Stimulated activated CD4-positive, alpha-beta T cell treated with anti-CD3 and anti-CD28 coated beads, Interleukin-12 subunit alpha, Interleukin-12 subunit beta, amount 100 ng/mL, for 48 hours (primary cell): ENCODE measurements at places on chromosomes 6 and 20.

- DNase-seq = no peak
Observed at GRCh38 chr6:139990856-139991465, 616.5 kb upstream of the CITED2 start.

DNA sequence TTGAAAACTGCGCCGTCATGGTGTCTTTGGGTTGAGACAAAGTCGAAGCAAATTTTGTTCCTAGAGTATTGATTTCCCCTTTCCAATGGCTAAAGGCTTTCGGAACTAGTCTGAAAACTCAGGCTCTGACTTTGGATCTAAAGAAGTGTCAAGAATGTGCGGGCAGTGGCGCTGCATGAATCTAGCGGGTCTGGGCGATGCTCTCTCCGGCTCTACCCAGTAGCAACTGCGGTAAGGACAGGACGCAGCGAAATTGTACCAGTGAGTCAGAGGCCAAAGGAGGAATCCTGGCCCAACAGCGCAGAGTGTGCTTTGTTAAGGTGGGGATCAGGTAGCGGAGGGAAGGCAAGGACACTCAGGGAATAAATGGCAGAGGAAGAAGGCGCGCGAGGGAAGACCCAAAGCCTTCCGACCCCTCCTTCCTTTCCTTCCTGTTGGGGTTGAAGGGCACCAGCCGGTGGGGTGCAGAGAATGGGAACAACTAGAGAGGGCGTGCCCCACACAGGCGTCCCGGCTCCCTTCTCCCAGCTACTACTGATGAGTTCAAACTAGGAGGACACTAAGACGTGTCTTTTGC, 32.1 kb downstream of the HLA-F start:
- DNase-seq = no peak

DNA sequence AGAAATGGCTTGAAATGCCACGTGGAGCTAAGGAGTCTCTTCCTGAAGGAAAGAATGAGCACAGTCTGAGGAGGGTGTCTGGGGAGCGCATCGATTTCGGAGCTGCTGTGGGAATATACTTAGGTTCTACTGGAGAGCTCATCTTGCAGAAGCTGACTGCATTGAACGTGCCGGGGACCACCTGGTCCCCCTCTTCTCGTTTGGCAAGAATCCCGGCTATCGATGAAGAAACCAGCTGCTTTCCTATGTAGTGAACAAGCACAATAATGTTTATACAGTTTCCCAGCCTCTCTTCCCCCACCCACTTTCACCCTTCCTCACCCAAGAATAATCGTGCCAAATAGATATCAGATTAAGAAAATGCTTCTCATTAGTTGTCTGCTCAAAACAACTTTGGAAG, 242.5 kb downstream of the PACRG start:
- DNase-seq = no peak

- DNase-seq = no peak
Observed at GRCh38 chr20:17501701-17502100, 29.5 kb downstream of the BFSP1 start.

DNA sequence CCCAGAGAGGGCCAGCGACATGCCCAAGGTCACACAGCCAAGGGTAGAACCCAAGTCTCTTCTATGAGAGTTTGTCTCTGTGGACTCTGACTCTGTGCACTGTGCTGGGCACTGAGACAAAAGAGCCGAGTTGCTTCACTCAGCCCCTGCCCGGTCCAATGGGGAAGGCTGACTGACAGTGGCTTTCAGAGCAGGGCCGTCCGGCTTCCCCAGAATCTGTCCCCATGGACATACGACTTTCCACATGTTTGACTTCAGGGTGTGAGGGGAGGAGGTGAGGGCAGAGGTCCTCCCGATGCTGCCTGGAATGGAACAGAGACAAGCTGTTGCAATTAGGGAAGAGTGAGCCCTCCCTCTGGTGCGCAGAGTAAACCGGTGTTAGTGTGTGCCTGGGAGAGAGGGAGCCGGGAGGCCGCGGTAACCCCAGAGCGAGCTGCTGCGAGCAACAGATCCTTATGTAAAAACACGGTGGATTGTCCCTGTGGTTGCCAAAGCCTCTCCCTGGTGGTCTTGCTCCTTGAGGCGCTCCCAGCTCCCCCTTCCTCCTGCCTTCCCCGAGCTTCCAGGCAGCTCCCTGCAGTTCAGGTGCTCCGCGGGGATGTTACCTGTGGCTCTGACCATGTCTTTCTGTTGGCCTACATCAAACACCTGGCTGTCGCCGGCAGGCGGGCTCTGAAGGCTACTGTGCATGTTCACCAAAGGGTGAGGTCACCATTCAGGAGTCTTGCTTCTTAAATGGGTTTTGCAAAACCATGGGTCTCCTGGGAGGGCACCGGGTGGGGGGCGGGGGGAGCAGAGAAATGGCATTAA, 672 bp downstream of the SIRPA start:
- no peak for DNase-seq

DNA sequence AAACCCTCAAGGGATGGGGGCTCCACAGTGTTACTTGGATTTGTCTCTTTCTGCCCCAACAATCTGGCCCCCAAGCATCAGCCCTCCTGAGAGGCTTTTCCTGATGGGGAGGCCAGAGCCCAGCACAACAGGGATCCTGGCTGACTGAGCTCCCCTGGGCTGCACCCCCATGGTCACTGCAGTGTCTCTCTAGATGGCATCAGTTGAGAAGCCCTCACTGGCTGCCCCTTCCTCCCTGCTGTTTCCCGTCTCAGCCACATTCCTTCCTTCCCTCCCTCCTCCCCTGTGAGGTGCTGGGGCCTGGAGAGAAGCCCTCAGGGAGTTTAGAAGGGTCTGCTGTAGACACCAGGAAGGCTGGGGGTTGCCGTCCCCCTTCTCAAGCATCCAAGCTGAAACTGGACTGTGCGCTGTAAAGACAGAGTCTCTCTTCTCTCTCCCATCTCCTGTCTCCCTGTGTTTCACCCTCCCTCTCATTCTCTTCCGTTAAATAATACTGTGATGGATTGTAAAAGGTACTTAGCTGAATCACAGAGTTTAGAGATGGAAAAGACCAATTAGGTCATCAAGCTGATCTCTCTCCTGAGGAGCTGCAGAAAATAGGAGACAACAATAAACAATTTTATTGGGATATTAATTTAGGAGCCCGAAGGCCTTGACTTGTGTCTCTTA, 29.7 kb downstream of the SAYSD1 start:
- DNase-seq = no peak

DNA sequence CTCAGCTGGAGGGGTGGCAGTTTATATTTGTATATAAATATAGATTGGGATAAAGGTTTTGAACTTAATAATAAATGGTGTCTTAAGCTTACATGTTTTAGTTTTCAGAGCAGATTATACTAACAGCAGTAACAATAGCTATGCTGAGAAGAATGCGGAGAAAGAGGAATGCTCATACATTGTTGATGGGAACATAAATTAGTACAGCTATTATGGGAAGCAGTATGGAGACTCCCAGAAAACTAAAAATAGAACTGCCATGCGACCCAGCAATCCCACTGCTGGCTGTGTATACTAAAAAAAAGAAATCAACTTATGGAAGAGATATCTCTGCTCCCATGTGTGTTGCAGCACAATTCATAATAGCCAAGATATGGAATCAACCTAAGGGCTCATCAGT, 127.9 kb downstream of the BCKDHB start:
- DNase-seq = no peak

- DNase-seq = no peak
Observed at GRCh38 chr20:38043512-38044300, 10.2 kb downstream of the RPRD1B start.

DNA sequence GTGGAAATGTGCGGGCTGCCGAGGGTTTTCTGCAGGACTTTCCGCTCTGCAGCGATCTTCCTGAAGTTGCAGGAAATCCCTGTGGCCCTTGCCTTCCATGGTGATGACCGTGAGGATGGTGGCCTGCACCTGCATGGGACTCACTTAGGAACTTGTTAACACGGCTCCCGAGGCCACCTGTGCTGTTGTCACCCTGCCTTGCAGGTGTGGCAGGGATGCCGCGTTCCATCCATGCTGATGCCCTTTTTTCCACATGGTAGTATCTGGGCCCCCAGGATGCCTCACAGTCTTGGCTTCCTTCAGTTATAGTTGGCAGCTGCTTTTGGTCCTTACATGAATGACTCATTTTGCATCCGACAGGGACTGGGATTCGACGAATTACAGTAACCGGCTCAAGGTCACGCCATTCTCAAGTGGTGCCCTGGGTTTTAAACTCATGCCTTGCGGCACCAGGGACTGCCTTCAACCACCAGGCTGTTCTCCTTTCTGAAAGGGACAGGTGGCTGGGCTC, 37.2 kb downstream of the SYNJ2 start:
- DNase-seq = no peak

GRCh38 chr6:110495949-110496348, 19.5 kb upstream of the SLC22A16 start:
- no peak for DNase-seq

- DNase-seq = no peak
Observed at GRCh38 chr6:21885532-21886114, 292.1 kb downstream of the SOX4 start.

DNA sequence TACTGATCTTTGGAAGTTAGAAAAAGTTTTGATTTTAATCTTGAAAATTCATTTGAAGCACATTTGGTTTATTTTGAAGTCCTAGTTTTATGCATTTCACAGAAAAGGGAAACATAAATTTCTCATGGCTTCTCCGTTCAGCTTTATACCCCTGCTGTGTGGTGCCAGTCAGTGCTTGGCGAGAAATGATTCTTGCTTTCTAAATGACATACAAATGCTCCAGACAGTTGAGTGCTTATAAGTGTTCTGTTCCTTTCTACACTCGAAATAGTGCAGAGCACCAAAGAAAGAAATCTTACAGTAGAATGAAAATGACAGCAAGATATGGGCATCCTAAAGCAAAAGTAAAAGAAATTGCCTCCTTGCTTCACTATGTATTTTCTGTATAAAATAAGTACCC, 9.0 kb upstream of the ZNF292 start:
- no peak for DNase-seq

DNA sequence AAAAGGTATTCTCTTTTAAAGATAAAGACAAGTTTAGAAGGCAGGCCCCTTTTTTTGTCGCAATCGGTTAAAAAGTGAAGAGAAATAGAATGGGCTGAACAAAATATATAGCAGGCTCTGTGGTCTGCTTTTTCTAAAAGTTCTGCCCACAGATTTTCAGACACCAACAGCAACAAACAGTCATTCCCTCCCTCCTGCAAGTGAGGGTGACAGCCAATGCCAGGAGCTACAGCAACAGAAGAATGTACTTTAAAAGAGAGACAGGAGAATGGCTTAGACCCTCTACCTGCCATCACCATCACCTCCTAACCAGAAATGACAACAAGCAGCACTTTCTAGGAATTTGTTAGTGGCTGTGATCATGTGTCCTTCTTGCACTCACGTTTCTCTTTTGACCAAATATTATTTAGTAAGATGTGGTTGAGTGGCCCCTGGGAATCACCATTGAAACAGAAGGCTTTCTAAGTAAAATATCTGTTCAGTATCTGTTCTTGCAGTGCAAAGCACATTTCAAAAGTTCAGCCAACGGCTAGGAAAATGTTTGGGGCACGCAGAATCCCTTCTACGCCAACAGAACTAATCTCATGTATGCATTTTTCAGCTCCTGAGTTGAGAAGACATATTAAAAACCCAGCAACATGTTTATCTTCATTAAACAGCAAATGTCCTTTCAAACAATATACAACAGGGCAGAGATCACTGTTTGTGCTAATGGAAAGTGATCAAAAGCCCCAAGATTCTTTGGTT, 248.5 kb downstream of the ATXN1 start:
- DNase-seq = no peak

DNA sequence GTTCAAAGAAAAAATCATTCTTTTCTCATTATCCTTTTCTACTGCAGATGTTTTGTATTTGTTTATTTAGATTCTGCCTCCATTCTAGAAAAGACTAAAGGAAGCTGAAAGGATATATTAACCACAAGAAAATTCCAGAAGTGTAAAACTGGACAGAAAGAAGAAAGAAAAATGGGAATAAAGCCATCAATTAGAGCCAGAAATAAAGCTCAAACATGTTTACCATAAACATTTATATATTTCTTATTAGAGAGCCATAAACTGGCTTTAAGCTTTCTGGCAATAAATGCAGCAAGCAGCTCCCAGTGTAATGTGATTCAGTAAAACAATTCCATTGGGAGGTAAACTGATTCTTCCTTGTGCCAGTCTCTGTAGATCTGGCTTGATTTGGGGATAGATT, 244.1 kb downstream of the PTPRK start:
- DNase-seq = no peak

GRCh38 chr20:17683218-17684076, 1.4 kb upstream of the RRBP1 start:
- DNase-seq = no peak

DNA sequence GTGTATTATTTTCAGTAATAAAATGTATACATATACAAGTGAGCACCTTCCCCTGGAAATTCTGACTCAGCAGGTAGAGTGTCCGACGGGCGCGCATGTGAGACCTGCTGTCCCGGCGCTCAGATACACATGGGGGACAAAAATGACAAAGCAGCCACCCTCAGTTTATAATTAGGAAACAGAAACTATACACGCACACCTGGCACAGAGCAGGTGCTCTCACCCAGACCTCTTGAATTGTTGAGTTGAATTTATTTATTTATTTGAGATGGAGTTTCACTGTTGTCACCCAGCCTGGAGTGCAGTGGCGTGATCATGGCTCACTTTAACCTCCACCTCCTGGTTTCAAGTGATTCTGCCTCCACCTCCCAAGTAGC, 180.4 kb downstream of the ZDHHC14 start:
- no peak for DNase-seq

DNA sequence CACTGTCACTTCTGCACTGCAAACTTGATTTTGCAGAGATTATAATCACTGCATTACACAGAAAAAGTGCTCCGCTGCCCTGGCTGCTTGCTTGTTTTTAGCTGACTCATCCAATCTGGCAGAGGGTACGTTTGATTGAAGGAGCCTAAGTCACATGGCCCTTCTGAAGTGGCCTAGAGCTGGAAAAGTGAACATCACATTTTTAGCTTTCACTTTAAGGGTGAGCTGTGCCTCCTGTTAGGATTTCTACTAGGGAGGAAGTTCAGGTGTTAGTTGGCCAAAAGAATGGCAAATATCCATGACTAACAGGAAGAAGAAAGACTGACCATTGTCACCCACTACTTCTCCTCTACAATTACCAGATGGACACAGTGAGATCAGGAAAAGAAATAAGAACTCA, 889.1 kb upstream of the MAP3K7 start:
- DNase-seq = no peak

GRCh38 chr20:21184819-21185218, 58.9 kb downstream of the KIZ start:
- DNase-seq = no peak

GRCh38 chr6:49202924-49203536, 260.0 kb downstream of the MMUT start:
- DNase-seq = no peak

GRCh38 chr6:149331043-149331807, 13.7 kb downstream of the TAB2 start:
- DNase-seq = no peak
